HS-27A (cell line): ENCODE measurements at places on chromosomes 1 and 21.
A peak's percentile ranks its signal among the peaks of the same experiment; 100 is the strongest.

- DNase-seq = no peak
Observed at GRCh38 chr1:18266391-18266790, 158.8 kb downstream of the IGSF21 start.

GRCh38 chr21:37771181-37771580, 145.1 kb downstream of the KCNJ6 start:
- DNase-seq = no peak

GRCh38 chr1:27596261-27596660, 7.7 kb downstream of the AHDC1 start:
- DNase-seq = no peak

GRCh38 chr1:215888159-215888558, 321.1 kb downstream of the KCTD3 start:
- DNase-seq = no peak

GRCh38 chr1:170707959-170708655, 44.2 kb downstream of the PRRX1 start:
- DNase-seq = peak; percentile 93

DNA sequence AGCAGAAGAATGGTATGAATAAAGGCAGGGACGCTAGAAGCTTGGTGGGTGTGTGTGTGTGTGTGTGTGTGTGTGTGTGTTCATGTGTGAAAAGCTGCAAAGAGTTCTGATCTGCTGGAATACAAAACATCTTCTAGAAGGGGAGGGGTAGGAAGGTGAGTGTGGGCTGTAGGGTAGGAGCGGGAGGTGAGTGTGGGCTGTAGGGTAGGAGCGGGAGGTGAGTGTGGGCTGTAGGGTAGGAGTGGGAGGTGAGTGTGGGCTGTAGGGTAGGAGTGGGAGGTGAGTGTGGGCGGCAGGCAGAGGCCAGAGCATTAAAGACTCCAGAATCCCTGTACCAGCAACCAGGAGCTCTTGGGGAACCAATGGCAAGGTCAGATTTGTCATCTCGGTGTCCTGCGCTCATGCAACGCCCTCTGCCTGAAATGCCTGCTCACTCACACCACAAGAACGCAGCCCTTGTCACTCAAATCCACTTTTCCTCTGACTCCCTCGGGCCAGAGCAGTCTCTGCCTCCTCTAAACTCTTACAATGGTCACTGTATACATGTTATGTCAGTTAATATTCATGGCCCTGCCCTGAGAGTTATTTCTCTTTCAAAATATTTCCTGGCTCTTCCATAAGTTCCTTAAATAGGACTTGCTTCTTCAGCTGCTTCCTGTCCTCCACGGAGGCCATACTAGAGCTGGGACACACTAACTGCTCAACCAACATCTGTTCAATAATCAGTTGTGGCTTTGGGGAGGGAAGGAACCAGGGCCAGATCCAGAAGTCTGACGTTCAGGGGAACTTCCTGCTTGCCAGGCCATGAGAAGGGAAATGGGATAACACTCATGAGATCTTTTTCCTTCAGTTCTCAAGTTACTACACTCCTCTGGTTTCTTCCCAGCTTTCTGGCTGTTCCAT, 53.6 kb upstream of the ZNF644 start:
- DNase-seq = peak; percentile 29

GRCh38 chr1:161799792-161800191, 33.7 kb downstream of the ATF6 start:
- no peak for DNase-seq

- DNase-seq = peak; percentile 46
Observed at GRCh38 chr1:224052772-224053171, 61.1 kb upstream of the FBXO28 start.

- no peak for DNase-seq
Observed at GRCh38 chr21:42112238-42112637, 41.1 kb downstream of the UMODL1 start.

DNA sequence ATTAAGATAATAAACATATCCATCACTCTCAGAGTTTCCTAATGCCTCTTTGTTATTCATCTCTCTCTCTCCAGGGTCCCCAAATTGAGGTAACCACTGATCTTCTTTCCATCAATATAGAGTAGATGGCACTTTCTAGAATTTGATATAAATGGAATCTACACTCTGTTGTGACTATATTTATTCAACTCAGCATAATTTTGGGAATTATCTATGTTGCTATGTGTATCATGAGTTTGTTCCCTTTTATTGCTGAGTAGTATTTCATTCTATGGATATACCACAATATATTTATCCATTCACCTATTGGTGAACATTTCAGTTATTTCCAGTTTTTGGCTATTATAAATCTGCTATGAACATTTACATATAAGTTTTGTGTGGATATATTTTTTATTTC, 230.7 kb downstream of the HLX start:
- DNase-seq = no peak

GRCh38 chr1:99621340-99621901, 24.5 kb upstream of the PALMD start:
- DNase-seq = no peak

DNA sequence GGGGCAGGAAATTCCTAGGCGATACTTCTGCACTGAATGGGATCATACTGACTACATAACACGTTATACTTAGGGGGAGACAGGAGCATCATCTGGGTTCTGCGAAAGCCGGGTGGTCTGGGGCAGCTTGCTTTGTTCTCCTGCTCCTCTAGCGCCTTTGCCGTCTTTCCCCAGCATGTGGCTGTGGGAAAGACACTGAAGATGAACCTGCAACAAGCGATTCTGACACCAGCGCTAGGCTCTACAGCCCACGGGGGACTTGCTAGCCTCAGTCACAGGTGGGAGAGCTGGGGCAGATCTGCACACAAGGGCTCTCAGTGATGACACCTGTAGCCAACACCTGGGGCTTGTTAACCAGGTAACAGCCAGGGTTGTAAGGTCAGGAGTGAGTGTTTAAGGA, 51.8 kb downstream of the CD46 start:
- no peak for DNase-seq
